NCI-H1092 (cell line): ENCODE measurements at places on chromosomes 1 and 21.

DNA sequence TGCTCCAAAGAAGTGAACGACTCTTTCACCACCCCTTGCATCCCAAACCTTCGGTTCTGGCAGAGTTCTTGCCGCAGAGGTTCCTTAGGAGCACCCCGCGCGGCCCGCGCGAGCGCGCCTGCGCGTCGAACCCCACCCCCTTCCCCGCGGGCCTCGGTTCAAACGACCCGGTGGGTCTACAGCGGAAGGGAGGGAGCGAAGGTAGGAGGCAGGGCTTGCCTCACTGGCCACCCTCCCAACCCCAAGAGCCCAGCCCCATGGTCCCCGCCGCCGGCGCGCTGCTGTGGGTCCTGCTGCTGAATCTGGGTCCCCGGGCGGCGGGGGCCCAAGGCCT, at the start of gene C1orf56:
Gene C1orf56 (plus strand): TSS at position 161 of the 334 bp plus-strand sequence. CDS start 97 bp downstream, at position 258.
- peak; percentile 70 for DNase-seq

- DNase-seq = no peak
Measured at GRCh38 chr1:52127181-52128180, 14.4 kb upstream of the ZFYVE9 start.

DNA sequence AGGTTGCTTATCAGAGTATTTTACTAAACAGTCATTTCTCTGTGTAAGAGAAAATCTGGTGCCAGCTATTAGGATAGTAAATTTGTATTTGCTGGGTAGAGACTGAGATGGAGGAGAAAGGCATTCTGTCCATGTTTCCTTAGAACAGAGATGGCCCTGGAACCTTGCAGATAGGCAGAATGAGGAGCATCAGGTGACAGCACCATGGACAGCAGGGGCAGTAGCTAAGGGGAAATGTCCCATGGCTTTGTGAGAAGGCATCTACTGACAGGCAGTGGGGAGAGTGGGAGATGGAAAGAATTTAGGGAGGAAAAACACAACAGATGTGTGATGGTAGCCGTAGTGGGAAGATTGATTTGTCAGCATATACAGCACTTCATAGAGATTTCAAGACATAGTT, 105.0 kb downstream of the PRRX1 start:
- no peak for DNase-seq

GRCh38 chr1:75172556-75172955, 38.4 kb downstream of the LHX8 start:
- DNase-seq = no peak

GRCh38 chr21:44436111-44436611, 19.1 kb upstream of the LRRC3 start:
- DNase-seq = no peak

GRCh38 chr1:185337246-185337645, 20.2 kb upstream of the IVNS1ABP start:
- no peak for DNase-seq

- no peak for DNase-seq
Measured at GRCh38 chr1:36912365-36912865, 121.9 kb downstream of the GRIK3 start.

DNA sequence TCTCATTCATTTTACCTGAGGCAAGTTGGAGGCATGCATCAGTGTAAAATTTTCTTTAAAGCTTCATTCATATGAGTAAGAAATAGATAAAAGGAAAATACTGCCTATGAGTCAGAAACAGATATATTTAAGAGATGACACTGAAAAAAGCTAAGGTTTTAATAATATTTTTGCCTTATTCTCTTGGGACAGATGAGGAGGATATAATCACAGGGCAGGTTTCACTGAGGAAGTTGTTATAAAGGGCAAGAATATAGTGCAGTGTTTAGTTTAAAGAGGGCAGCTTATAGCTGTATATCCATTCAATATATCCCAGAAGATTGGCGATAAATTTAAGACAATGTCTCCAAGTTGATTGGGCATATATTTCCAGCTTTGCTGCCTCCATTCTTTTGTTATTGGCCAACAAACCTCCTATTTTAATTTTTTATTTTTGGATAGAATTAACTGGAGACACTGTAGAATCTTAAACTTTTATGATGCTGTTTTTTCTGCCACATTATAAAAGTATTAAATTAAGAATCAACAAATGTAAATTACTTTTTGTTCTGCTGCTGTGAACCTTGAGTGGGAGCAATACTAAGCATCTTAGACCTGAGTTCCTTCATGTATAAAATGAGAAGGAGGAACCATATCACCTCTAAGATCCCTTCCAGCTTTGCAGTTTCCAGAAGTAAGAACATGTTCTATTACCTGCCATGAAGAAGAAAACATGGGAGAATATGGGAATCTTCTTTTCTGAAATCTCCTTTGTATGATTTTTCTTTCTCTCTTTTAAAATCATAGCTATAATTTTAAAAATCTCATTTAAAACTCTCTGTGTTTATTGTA, 171.6 kb downstream of the S1PR1 start:
- DNase-seq = no peak
